ENCODE measurements at places on chromosomes 2 and 18. TPM values are rescaled to one million over a fixed set of nuclear protein-coding genes. Genes with fewer than 3 reads are reported as not detected.

Gene KCNF1
- 29.1 TPM for total RNA-seq

Gene HOXD3
- 2.7 TPM for total RNA-seq

DNA sequence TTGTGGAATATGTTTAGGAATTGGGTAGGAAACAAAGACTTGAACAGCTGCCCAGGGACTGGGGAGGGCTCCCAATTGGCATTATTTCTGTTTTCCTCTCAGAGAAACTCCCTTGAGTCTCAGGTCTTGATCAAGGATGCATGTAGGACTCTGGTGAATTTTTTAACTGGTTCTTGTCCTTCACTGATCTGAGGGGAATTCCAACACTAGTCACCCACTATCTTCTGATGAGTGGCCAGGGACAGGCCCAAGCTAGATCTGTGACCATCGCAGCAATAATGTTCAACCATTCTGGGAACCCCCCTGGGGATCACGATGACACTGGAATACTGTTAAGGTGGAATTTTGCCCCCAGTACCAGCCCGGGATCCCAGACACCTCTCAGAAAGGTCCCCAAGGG, 132.0 kb downstream of the SH3BP4 start:
- no peak for ATAC-seq

DNA sequence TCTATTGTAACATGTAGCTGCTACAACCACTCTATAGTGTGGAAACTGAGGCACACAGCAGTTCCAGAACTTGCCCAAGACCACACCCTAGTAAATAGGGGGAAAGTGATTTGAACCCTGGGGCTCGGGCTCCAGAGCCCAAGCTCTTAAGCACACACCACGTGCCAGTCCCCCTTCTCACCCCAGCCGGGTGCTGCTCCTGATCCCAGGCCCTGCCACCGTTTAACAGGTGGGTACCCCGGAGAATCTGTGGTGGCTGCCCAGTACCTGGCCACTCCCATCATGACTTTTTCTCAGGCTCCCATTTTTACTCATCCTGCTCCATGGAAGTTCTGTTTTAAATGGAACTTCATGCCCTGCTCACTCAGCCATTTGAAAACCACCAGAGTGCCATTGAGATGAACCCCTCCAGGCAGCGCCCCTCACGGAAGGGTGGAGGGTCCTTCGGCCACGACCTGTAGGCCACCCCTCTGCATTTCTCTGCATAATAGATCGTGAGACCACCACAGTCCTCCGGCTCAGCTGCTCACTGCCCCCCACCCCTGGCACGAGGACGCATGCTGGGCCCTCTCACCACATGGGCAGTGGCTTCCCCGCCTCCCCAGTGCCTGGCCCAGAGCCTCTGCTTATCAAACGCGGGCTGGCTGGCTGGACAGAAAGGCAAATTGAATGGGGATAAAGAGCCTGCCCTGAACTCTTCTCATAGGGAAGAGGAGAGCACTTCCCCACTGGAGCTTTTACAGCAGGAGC, 42.1 kb downstream of the TMEM37 start:
- no peak for ATAC-seq

- ATAC-seq, result peak; percentile 84
These were observed 6.8 kb upstream of the PXDN start for GRCh38 chr2:1750933-1751766.

DNA sequence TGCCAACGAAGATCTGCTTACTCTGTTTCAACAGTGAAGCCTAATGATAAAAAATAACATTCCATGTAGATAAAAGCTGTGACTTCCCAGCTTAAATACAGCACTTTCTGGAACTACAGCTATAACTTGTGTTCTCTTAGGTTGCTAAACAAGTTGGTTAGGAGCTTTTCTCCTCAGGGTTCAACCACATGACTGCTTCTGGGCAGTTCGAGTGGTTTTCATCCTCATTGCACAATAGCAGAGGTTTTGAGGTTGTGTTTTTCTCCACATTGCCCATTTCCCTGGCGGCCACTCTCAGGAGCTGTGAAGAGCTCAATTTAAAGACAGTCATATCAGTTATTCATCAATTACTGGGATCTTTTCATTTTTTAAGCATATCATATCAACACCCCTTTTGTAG, 102.2 kb upstream of the CYP1B1 start:
- ATAC-seq, result peak; percentile 50

DNA sequence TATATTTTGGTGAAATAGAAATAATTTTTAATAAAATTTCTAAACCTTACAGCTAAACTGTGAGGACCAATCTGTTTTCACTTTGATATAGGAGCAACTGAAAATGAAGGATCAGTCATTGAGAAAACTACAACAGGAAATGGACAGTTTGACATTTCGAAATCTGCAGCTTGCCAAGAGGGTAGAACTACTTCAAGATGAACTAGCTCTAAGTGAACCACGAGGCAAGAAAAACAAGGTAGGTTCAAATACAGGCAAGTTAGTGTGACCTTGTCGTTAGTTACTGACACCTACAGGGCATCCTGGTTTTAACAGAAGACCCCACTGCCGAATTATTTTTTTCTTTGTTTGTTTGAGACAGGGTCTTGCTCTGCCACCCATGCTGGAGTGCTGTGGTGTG, 75.5 kb upstream of the STON1 start:
- no peak for ATAC-seq

DNA sequence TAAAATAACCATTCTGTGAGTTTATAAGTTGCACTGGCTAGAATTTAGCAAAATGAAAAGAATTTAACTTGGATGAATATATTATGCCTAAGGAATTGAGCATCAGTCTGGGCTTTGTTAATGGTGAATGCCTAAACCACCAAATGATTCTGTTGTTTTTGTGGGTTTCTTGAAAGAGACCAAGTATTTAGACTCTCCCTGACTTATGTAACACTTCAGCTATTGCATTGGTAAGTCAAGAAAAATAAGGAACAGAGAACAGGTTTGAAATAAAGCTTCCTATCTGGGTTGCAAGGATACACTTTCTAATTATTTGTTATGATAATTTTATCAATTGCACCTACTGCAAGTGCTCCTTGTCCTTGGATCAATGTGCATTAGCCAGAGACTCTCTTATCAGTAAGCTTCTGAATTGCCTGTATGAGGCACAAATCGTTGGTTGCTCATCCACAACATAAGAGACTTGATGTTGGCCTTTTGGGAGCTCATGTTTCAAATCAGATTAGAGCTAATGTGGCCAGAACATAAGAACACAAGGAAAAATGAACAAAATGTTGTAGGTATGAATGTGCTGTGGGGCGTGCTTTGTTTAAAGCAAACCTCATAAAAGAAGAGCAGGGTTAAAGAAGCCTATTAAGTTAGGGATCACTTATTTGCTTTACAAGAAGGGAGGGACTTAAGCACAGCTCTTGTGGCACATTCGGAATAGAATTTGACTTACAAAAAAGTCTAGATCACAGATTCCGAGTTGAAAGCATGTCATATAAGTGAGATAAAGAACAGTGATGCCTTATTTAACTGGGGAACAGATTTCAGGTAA, 37.2 kb downstream of the PRKCE start:
- ATAC-seq, result no peak

DNA sequence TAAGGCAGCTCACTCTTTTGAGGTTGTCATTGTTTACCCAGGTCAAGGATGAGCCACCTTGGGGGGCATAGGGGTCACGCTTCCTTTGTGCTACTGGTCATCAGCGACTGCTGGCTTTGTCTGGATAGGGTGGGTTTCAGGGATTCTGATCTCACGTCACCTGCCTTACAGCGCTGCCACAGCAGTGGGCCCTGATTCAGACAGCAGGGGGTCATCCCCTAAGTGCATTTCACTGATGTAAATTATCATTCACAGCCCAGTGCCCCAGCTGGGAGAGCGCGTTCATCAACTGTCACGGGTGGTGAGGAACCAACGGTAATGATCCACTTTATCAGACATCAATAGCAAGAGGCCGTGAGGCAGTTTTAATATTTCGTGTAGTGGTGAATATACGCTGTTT, 291.2 kb downstream of the NEDD4L start:
- ATAC-seq, result no peak

DNA sequence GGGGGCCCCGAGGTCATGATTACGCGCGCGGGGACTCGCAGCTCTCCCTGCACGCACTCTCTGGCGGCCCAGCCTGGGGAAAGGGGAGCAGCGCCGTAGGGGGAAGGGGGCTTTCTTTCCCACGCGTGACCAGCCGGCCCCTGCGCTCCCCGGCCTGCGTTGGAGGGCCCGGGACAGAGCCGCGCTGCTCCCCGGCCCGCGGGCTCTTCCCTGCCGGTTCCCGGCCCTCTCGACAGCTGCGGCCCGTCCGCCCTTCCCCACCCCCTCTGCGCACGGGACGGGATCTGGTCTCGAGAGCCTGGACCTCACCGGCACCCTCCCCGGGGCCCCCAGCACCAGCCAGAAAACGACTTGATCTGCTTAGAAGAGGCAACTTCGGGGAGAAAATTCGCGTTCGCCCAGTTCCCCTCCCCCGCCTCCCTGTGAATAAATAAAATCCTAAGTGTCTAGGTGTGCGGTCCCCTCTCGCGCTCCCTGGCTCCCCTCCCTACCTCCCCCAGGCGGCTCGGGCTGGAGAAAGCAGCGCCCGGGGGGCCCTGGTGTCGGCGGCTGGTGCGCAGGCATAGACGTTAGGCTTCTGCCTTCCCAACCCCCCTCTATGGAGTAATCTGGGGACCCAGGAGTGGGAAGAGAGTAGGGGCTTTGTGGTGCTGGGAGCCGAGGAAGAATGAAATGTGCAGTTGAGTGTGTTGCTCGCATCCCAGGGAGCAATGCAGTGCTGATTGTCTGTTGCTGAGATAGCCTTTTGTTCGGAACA, 803 bp upstream of the FIGN start:
- peak; percentile 59 for ATAC-seq

DNA sequence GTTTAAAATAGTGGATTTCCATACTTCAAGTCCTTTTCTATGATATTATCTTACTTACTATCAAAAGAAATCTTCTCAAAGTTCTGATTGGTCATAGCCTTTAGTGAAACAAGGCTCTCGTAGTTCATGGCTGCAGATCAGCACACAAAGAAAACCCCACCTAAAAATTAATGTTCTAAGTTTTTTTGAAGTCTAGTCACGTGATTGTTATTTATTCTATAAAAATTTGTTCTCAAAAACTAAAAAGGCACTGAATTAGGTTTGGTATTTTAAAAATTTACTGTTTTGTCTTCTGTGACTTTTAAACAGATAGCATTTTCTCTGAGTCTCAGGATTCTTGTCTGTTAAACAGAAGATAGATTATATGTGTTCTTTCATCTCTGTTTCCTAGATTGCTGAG, 122.4 kb downstream of the KCNH7 start:
- ATAC-seq, result no peak

Gene GALNT3
- total RNA-seq, result 8.4 TPM

GRCh38 chr2:235924675-235925063, 243.5 kb downstream of the GBX2 start:
- ATAC-seq, result no peak

Gene FOXI3
- total RNA-seq, result not detected

DNA sequence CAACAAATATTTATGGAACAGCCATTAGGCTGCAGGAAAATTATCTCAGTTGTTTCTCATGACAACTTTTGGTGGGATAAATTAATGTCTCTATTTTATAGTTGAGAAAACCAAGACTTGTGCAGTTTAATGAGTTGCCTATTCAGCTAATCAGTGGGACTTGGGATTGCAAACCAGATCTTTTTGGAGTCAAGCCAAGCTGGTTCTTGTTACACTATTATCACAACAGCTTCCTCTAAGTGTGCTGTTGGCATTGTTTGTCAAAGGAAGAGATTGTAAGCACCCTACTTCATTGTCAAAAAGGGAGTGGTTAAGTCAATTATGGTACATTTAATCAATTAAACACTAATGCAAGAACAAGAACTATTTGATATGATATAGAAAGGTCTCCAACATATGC, 119.2 kb downstream of the PAX3 start:
- no peak for ATAC-seq
